ENCODE measurements at places on chromosomes 5 and 9.

DNA sequence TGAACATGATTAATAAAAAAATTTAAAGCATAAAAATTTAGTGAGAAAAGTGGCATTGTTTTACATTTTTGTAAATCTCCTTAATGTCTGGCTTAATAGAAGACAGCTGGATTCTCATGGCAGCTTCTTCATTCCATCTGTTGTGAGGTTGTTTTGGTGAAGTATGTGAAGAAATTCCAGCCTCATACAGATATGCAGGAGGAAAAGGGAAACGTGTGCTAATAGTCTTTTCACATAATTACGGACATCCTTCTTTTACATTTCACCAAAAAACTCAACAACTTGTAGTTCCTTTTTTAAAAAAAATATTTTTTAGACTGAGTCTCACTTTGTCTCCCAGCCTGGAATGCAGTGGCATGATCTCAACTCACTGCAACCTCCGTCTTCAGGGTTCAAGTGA, 46.9 kb downstream of the HACD4 start:
- DNase-seq: no peak

DNA sequence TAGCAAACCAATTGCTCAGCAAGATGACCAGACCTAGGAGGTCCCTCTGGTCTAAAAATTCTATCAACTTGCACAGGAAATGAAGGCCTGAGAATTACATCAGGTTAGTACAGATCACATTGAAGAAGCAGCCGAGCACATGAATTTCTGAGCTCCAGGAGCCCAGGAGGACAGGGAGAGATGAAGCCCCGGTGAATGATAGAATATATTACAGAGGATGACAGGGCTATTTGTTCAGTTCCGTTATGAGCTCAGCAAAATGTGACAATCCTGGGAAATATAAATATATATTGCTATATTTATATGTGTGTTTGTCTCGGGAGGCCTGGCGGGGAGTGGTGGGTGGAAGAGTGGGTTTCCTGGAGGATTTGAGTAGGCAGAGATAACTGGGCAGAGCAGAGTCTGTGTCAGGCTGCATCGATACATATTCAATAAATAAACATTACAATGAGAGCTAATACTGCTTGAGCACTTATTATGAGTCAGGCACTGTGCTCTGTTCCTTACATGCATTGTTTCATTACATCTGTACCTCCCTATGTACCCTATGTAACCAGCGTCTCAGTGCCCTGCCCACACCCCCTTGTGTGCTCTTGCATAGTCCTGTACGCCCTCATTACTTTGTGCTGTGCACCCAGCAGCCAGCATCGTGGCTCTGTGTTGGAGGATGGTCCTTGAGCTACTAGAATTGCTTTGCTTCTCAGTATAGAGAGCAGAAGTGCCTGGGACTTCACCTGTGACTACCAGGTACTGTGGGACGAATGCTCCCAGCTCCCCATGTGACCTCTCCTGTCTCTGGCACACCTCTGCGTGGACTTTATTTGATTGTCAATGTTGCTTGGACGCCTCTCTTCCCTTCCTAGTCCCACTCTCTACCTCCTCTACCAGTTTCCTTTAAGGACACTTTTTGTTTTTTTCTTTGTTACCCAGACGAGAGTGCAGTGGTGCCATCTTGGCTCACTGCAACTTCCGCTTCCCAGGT, 58.1 kb upstream of the KLF9 start:
- no peak for DNase-seq

DNA sequence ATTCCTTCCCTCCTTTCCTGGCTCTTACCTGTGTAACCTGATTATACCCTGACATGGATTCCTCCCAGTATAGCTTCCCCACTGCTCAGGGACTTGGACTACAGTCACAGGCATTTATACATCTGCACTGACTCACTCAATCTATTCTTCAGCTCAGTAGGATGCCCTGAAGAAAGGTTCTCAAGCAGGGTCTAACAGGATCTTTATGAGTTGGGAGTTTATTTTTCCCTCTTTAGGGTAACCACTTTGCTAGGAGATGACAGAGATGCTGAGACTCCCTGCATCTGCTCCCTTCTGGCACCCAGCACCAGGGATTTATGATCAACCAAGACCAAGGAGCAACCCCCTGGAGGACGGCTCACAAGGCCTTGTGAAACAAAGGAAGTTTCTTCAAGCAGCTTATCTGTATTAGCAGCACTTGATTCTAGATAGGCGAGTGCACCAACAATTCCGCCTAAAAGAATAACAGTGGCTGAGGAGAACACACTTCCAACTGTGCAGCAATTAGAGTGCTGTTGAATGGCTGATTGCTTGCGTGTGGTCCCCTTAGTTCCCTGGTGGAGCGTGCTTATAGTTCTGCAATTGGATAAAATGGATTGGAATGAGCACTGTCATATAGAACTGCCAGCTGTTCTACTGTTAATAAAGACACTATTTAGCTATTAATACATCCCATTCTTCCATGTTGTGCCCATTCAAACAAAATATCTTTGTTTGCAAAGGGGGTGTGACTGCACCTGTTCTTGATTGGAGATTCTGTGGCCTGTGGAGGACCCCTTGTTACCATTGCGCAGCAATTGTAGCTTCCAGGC, 482.6 kb downstream of the ZNF608 start:
- DNase-seq: no peak

DNA sequence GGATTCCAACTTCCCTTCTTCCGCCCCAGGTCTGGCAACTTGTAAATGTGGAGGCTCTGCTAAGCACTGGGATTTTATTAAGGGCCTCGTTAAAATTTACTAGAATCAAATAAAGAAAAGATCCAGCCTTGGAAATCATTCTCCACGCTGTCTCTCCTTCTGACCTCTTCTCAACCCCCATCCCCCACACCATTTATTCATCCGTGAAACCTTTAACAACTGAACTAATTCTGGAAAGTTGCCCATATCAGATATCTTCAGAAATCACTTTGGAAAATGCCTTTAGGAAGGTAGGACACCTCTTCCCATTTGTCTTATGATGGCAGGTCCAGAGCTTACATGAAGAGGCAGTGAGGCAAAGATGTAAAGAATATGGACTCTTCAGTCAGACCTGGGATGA, 288.5 kb downstream of the SLIT3 start:
- DNase-seq: no peak

DNA sequence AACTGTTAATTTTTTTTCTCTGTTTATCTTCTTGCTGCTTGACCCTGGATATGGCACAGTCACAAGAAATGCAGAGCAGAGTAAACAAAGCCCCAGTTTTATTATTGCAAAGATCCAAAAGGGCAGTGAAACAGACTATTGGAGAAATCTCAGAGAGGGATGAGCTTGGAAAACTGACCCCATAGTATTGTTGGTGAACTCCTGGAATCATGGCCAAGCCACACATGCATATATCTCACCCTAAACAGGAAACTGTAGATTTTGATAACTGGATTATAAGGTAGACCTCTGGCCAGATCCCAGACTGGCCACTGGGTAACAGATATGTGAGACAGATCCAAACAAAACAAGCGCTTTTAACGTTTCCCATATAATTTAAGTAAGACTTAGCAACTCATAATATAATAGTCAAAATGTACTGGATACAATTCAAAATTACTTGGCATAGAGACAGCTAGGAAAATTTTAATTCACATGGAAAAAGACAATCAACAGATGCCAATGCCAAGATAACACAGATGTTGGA, 263.5 kb upstream of the SEMA6A start:
- no peak for DNase-seq

- no peak for DNase-seq
Measured at GRCh38 chr5:30540150-30540549, 653.3 kb upstream of the CDH6 start.

- no peak for DNase-seq
Measured at GRCh38 chr5:114243972-114244317, 117.9 kb upstream of the KCNN2 start.

DNA sequence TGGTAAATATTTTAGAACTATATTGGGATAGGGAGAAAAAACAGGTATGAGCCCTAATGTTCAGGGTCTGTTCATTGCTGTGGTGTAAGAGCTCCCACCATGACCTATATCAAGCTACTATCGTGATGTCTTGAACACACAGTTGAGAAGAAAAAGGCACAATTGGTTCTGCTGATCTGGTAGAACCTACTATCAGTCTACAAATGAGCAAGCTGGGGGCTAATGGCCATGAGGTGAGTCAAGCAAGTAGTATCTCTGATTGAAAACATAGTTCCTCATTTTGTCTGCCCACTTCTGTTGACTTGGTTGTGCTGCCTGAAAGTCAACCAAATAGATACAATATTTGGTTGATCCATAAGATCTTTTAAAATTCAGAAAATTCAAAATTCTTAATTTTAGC, 1026.3 kb downstream of the CDH12 start:
- no peak for DNase-seq

DNA sequence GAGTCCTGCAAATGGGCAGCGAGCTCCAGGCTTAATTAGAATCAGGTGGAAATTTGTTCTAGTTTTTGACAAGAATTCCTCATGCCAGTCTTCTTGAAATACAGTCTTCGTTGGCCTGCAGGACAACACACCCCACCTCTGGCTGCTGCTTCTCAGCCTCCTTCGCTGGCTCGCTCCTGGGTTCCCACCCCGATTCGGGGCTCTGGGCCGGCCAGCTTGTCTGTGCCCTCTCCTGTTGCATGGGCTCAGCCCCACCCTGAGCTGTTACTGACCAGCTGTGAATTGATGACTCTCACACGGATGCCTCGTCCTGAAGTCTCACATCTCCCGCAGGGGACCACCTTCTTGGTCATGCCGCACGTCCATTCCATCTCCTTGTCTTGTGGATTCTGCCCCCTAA, 21.0 kb downstream of the PSD2 start:
- no peak for DNase-seq

DNA sequence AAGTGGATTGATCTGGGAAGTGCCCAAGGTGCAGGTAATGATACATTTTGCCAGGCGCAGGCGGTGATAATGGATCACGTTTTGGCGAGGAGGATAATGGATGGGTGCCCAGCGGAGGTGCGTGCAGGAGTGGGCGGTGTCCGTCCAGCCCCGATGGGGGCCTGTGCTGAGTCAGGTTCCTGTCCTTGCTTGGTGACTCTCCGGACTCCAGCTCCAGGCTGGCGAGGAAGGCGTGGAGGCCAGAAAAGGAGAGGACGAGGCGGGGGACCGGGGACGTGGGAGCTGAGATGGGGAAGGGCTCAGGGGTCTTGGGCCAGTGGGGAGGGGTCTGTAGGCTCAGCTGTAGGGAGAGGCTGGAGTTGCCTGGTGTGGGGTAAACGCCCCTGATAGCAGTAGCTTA, 268.3 kb downstream of the PBX3 start:
- no peak for DNase-seq

GRCh38 chr9:130973686-130974281, 34.7 kb upstream of the FIBCD1 start:
- DNase-seq: no peak

- no peak for DNase-seq
Measured at GRCh38 chr9:111350556-111350955, 20.5 kb upstream of the OR2K2 start.

GRCh38 chr5:96253140-96253539, 179.9 kb downstream of the PCSK1 start:
- no peak for DNase-seq

DNA sequence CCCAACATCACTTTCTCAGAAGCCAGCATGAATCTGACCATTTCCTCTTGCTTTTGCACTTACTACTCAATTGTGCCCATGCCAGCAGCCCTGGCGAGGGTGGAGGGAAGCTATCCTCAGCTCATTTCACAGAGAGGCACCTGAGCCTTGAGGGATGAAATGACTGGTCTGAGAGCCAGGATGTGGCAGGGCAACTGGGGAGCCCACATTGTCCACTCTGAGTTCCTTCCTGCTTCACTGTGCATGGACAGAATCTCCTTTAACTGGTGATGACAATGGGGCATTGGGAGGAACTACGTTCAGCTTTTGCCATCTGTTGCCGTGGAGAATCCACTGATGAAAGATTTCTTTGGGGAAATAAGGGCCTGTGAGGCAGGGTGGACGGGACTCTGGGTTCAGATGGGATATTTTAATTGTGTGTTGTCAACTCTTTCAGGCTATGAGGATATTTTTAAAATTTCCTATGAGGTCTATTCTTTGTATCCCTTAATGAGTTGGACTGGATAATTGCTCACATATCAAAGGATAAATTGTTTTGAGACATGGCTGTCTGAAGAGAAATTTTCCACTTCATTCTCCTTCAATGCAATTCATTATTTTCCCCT, 78.3 kb downstream of the TNC start:
- no peak for DNase-seq

- no peak for DNase-seq
Measured at GRCh38 chr9:91207729-91208418, 153.8 kb downstream of the AUH start.

GRCh38 chr9:18429070-18429469, 44.9 kb upstream of the ADAMTSL1 start:
- DNase-seq: no peak

GRCh38 chr9:90929626-90930025, 128.0 kb downstream of the SYK start:
- no peak for DNase-seq

- no peak for DNase-seq
Measured at GRCh38 chr9:87854580-87854955, 28.1 kb upstream of the SPATA31E1 start.

DNA sequence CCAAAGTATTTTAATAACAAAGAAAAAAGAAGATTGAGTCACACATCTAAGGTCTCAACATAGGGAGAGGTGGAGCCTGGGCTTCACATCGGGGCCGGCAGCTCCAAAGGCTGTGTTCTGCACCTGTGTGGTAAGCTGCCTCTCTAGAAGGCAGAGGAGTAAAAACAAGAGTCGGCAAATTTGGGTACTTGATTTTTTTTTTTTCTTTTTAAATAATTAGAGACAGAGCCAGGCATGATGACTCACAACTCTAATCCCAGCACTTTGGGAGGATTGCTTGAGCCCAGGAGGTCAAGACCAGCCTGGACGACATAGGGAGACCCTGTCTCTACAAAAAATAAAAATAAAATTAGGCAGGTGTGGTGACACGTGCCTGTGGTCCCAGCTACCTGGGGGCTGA, 4.7 kb downstream of the URM1 start:
- DNase-seq: no peak

DNA sequence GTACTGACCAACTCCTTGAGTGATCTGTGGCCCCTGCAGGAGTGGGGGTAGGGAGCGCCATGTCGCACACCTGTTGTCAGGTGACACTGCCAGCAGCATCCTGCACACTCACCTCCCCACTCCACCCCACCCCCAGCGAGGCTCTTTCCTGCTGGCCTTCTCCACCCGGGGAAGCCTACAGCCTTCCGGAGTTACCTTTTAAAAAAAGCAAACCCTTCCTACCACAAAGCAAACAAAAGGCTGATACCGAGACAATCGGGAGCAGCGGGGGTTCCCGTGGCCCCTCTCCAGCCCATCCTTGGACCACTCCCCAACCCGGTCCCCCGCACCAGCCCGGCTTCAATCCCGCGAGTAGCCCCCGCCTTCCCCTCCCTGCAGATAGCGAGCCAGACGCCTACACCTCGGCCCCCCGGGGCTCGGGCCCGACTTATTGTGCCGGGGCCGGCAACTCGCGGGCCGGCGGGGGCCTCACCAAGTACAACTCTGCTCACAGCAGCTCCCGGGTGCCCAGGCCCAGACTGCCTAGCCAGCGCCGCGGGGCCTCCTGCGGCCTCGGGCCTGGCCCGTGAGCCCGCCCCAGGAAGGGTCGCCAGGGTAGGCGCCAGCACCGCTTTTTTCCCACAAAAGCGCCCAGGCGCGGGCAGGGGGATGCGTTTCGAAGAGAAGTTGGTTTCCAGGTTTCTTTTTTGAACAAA, 724 bp downstream of the MACROH2A1 start:
- DNase-seq: peak; percentile 11

- DNase-seq: no peak
Measured at GRCh38 chr5:37184748-37185364, 64.3 kb downstream of the CPLANE1 start.
